ENCODE measurements at places on chromosomes 5 and 9.

DNA sequence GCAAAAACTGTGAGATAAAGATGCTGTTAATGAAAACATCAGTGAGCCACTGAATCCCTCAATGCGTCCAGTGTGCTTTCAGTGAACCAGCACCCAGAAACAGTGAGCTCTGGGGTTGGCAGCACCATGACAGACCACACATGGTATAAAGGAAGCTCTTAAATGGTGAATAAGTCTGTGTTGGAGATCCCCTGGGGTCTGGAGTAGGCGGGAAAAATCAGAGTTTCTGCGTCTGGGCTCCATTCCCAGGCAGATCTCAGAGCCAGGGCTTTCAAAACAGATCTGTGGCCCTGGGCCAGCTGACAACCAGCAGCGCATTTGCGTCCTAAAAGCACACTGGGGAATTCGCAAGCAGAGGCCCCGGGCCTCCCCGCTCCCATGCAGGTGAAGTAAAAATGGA is 233.5 kb downstream of the FRMD3 start:
- DNase-seq = no peak

- no peak for DNase-seq
These were observed 2.1 kb downstream of the RGS3 start for GRCh38 chr9:113465599-113466140.

- no peak for DNase-seq
These were observed 945 bp downstream of the ANKDD1B start for GRCh38 chr5:75612226-75612569.

DNA sequence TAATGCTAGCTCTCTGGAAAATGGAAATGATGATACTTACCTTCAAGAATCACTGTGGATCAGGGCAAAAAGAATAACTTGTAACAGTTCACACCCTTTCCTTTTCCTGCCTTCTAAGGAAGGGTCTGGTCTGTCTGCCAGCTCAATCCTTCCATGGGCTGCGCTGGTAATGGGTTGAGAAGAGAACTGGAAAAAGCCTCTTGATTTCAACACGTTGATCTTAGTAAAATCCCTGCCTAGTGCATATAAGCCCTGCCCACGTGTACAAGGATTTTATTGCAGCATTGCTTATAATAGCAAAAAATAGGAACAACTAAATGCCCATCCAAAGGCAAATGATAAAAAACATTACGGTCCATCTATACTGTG is 20.5 kb downstream of the C1QTNF2 start:
- DNase-seq = no peak

DNA sequence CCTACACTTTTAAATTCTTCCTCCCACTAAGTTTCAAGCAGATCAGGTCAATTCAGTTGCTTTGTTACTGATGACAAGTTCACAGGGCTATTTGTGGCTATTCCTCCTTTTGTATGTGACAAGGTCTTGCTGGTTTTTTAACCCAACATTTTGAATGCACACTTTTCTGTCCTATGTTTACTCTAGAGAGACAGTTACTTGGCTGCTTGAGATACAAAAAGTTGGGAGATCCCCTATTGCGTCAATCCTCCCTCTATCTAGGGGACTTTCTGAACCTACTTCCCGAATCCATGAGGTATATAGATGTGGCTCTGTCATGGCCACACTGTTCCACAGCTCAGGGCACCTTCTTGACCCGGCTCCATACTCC is 386.7 kb downstream of the NTRK2 start:
- no peak for DNase-seq

Measured in stimulated activated CD8-positive, alpha-beta memory T cell treated with anti-CD3 and anti-CD28 coated beads, Interleukin-4, amount 100 ng/mL, for 1 hour (primary cell).